Breast epithelium (tissue), 4 donors: ENCODE measurements at places on chromosomes 7 and 10. TPM values are rescaled to one million over a fixed set of nuclear protein-coding genes. Genes with fewer than 3 reads are reported as not detected.

GRCh38 chr7:188727-189500 lies 3.5 kb upstream of the FAM20C start:
- peaks cover 4% of the 10 kb centered on the region for H3K4me1 ChIP-seq
- no peak overlapping the region for H3K27ac ChIP-seq
- no peaks in the 10 kb centered on the region for H3K27me3 ChIP-seq
- no peak overlapping the region for H3K4me3 ChIP-seq
- DNase-seq = no peak

The GLI3 gene
- total RNA-seq = 22.6 TPM

The KLLN gene
- total RNA-seq = 1.1 TPM

DNA sequence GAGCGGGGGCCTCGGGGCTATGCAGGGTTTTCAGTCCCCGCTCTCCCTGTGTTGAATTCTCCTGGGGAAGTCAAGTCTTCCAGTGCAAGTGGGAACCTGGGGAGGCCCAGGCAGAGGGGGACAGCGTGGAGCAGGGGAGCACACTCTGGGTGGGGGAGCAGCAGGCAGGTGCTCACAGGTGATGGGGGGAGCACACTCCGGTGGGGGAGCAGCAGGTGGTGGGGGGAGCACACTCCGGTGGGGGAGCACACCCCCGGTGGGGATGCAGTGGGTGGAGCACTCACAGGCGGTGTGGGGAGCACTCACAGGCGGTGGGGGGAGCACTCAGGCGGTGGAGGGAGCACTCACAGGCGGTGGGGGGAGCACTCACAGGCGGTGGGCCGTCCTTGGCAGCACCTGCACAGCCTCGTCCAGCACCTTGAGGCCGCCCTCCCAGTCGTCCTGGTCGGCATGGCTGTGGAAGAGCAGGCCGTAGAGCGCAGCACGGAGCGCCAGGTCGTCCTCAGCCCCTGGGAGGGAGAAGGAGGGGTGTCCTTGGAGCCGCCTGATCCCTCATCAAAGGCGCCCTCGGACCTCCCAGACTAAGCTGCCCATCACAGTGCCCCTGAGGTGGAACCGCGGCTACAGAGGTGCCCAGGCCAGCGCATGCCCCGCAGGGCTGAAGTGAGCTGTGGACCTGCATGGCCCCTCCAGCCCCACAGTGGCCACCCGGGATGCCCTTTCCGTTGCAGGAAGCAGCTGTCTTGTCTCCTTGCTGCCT lies 56.7 kb downstream of the CFAP46 start:
- DNase-seq = peak; percentile 45
- no peaks in the 10 kb centered on the region for H3K36me3 ChIP-seq
- no peak overlapping the region for H3K4me3 ChIP-seq

DNA sequence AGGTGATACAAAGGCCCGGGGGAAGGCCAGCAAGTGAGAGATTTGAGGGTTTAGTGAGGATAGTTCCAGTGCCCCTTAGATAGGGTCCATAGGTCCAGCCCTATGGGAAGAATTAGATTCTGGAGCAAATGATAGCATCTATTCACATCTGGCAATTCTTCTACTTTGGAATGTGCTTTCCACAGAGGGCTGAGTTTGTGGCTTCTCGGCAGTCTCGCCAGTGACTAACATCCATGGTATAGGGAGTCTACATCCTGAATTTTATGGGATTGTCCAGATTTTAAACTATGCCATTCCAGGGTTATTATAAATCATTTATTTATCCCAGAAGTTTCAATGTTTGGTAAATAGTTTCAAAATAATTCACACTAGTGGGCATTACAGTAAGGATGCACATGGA lies 207.3 kb upstream of the ADO start:
- no peak overlapping the region for H3K27ac ChIP-seq
- H3K4me1 ChIP-seq = no peaks in the 10 kb centered on the region
- no peak overlapping the region for H3K4me3 ChIP-seq
- H3K27me3 ChIP-seq = no peaks in the 10 kb centered on the region
